ENCODE measurements at places on chromosomes 11 and 22.

DNA sequence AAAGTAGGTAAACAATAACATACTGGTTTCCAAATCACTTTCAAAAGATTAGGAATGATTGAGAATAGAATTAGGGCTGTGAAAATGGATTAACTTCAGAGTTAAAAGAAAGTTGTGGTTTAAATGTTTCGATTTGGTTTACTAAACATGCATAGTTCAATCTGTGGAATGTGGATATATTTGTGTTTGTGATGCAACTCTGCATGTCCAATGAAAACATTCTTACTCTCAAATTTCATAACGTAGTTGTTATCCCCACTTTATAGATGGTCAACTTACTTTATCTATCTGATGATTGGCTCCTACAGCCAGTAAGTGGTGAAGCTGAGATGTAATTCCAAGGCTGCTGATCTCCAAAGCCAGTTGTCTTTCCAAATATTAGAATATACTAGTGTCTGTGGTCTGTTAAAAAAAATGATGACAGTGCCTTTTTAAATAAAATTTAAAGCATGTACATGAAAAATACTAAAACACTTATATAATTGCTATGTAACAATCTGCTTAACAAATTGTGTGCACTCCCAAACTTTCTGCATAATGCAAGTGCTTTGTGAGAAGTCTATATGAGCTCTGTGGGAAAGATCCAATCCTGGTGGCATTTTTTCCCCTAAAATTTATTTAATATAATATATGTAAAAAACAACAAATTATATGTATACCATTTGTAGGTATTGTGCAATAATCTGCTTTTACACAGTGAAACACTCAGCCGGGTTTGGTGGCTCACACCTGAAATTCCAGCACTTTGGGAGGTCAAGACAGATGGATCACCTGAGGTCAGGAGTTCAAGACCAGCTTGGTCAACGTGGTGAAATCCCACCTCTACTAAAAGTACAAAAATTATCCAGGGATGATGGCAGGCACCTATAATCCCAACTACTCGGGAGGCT is 9.7 kb upstream of the SIK3 start:
- no peak for DNase-seq

- no peak for DNase-seq
Measured at GRCh38 chr22:35661464-35661863, 13.2 kb downstream of the APOL6 start.

GRCh38 chr11:111960916-111961315 is 23.8 kb downstream of the DIXDC1 start:
- no peak for DNase-seq

DNA sequence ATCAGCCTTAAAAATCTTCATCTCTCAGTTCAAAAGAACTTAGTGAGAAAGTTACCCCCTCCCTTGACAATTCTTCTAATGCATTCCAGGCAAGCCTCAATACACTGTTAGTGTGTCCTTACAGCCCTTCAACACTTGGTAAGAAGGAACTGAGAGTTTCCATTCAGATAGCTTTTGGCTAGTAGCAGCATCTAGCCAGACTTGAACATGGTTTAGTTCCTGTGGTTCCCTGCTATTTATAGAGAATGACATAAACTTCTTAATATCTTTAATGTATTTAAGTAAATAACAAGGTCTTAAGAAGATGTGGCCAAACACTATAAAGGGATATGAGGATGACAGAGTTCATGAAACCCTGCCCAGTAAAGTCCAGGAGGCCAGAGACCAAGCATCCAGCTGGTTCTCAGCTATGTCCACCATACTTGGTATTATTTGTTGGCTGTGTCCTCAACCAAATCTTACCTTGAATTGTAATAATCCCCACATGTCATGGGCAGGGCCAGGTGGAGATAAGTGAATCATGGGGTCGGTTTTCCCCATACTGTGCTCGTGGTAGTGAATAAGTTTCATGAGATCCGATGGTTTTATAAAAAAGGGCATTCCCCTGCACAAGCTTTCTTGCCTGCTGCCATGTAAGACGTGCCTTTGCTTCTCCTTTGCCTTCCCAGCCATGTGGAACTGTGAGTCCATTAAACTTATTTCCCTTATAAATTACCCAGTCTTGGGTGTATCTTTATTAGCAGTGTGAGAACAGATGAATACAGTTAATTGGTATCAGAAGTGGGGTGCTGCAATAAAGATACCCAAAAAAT is 132.4 kb downstream of the LARGE1 start:
- no peak for DNase-seq

DNA sequence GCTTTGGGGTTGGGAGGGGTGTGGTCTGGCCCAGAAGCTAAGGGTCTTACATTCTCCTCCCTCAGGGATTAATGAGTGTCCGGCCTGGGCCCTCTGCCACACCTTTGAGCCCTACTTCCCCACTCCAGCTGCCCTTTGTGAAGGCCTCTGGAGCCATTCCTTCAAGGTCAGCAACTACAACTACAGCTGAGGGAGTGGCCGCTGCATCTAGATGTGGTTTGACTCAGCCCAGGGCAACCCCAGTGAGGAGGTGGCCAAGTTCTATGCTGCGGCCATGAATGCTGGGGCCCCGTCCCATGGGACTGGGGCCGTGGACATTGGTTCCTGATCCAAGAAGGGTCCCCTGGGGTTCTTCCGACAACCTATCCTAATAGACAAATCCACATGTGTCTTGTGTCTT is 14.3 kb upstream of the FOLR1 start:
- no peak for DNase-seq

GRCh38 chr11:70877151-70877550 is 375.2 kb downstream of the SHANK2 start:
- no peak for DNase-seq

DNA sequence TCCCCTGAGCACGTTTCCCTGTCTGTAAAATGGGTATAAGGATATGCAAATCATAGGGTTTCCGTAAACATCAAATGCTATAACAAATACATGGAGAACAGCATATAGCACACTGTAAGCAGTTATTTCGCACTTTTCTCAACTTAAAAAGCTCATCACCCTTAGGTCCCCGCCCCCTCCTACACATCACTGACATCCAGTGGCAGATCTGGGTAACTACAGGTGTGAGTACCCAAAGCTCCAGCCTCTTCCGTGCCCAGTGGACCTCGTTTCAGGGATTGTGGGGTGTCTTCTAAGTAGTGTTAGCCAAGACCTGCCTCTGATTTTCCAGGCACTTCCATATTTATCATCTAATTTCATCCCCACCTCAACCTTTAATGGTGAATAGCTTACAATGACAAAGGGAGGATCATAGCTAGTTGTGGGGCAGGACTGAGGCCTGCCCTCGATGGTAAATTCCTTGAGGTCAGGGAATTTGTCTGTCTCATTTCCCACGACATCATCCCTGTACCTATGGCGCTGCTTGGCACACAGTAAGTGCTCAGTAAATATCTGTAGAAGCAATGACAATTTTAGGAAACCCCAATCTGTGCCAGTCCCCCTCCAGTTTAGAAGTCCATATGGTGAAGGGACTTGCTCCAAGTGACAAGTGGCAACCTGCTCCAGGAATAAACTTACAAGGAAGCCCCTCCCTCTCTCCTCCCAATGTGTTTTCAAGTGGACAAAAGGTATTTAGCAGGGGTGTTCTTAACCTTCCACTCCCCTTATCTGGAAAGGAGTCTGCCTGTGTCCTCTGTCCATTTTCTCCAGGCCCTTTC is 340.5 kb downstream of the TENM4 start:
- no peak for DNase-seq

DNA sequence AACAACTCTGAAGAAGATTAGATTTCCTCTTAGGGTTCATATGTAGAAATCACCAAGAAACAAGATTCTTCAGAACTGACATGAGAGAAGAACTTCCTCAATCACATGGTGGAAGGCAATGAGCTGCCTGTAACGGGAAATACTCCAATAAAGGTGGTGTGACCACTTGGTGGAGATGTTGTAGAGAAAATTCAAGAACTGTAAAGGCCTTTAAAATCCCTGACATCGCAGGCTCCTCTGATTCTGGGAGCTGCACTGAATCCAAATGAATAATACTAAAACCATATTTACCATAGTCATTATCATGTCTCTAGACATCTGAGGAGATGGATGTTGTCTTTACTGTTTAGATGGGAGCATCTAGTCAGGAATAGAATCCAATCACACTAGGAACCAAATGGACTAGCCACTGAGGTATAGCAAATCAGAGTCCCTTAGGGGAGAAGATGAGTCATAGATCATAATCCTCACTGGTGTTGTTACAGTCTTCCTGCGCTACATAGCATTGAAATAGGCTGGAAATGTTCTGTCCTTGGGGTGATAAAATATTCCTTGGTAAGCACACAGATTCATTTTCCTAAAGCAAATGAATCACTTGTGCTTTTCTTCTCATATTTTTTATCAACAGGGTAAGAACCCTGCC is 321.6 kb upstream of the TENM4 start:
- DNase-seq, result no peak

DNA sequence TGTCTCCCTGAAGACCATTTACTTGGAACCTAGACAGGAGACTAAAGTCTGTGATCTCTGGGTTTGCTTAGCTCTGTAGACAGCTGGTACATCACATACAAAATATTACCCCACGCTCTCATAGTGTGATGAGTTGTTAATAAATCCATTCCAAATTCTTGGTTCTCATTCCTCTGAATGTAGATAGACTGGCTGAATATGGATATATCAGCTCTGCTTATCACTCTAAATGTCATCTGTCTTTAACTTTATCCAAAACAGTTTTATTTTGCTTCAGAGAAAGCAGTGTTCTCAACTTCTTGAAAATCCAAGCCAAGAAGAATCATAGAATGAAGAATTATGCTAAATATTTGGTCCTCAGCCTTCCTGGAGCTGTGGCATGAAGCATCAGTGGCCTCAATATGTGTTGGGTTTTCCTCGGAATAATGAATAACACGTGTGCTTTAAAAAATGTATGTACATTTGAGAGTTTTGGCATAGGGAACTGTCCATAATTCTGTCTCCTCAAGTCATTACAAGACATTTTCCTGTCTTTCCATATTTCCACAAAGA is 10.5 kb upstream of the LDLRAD3 start:
- DNase-seq, result no peak

- DNase-seq, result no peak
Measured at GRCh38 chr11:132312161-132312560, 941.7 kb downstream of the NTM start.

GRCh38 chr11:67442504-67443404 is 522 bp downstream of the CORO1B start:
- DNase-seq, result no peak

- no peak for DNase-seq
Measured at GRCh38 chr11:80214413-80214812, 773.6 kb upstream of the TENM4 start.

DNA sequence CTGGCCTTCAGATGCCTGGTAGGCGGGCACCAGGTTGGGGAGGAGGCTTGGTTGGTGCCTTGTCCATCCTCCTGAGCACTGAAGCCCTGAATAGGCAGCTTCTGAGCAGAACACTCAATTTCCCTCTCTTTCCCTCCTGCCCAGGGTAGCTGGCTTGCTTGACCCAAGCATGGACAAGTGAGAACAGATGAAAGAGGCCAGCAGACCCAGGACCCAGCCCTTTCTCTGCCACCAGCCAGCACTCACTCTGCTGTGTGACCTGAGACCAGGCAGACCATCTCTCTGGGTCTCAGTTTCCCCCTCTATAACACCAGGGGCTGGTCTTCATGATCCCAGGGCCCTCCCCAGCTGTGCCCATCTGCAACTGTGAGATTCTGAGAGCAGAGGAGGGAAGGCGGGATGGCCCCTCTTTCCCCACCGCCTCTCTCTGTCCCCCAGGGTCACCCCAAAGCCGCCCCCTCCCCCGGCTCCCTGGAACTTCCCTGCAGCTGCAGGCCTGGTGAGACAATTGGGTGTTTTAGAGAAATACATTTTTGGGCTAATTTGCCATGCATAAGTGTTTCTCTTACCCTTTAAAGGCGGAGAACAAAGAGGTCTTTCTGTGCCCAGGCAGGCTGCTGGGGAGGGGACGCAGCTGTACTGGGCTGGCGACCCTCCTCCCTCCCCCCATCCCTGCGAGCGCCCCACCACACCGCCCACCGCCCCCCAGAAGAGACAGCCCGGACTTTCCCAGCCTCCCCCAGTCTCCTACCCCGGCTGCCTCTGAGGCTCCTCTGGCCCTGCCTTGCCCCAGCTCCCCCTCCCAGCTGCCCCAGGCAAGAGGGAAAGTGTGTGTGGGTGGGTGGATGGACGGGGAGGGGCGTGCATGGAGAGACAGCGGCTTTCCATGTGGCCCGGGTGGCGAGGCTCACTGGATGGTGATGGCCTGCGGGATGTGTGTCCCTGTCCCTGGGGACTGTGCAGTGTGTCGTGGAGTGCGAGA is 30.8 kb upstream of the PICK1 start:
- DNase-seq, result no peak

DNA sequence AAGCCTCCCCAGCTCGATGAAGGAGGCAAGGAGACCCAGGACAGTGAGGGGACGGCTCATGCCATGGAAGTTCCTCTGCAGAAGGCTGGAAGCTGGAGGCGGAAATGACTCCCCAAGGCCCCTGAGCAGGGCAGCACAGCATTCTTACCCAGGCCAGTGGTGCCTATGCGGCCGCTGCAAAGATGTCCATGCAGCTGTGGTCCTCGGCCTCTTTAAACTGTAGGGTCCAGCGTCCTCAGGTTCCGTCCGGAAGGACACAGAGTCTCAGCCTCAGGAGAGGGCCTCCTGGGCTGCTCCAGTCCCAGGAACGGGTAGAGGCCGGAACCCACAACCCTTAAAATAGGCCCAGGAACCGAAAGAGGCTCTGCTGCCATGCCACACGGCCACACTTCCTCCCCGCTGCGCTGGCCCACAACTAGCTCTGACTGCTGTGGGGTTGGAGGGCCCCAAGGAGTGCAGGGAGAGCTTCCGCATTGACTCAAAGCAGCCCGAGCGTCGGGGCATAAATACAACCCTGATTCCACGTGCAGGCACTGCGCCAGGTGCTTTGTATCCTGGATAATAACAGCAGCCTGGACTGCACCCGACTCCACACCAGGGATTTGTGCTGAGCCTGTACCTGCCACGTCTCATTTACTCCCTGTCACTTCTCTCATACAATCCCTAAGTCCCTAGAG is 5.5 kb downstream of the KIAA0930 start:
- DNase-seq, result no peak

DNA sequence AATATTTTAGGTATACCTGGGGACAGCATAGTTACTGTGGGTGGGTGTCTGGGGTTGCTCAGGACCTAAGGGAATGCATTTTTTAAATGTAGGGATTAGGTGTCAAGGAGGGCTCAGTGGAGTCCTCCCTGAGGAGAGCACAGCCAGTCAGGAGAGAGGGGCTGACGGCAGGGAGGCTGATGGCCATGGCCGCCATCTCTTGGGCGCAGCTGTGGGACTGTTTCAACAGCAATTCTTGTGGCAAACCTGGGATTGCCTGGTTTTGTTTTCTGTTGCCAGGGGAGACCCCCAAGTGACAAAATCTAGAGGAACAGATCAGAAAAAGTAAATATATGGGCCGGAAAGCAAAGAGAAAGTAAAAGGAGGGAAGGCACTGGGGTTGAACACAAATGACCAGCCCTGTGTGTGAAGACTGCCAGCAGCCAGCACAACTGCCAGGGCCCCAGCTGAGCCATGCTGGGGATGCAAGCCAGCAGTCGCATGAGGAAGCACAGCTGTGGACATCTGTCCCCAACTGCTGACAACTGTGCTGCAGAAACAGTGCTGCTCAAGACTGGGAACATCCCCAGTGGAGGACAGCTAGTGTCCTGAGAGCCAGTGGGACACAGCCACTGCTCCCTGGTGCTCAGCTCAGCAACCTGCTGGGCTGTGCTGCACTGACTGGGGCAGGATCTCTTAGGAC is 10.5 kb downstream of the MIF start:
- DNase-seq, result no peak

- DNase-seq, result no peak
Measured at GRCh38 chr11:65560555-65561418, 2.6 kb upstream of the LTBP3 start.
